ENCODE measurements at places on chromosomes 12 and 14. TPM values are rescaled to one million over a fixed set of nuclear protein-coding genes. Genes with fewer than 3 reads are reported as not detected.

GRCh38 chr12:123396954-123397353 lies 13.0 kb downstream of the KMT5A start:
- no peak for DNase-seq

The ALX1 gene
- 0.80 TPM for total RNA-seq

DNA sequence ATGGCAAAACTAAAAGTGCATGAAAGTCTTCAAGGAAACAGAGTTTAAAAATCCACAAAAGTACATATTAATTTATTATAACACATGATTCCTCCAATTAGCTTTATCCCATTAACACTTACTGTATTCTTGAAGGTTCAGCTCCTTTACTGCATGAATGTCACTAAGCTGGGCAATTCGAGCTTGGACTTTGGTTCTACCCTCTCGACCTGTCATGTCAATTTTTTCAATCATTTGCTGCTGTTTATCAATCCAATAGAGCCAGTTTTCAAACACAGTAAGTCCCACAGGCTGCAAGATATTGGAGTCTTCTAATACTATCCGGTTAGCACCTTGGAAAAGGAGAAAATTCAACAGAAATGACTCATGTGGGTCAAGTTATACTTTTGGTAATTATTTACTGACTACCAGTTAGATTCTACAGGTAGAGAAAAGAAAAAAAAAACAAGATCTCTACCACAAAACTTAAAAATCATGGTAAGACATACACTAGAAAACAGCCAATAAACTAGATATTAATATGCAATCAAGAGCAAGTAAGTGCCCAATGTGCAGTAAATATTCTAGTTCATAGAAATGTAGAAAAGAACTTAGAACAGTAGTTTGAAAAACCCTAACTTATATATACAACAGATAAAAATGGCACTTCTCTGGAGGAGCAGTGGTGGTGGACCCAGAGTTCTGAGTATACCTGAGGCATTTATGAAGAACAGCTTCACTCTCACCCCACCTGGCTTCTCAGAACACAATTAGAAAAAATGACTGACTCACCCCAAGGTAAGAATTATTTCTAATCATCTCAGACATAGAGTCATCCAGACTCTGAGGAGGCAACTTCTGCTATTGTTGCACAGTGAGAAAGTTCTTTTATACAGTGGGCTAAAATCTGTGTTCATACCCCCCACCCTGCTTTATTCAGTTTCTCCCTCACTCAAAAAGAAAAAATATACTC lies 67.7 kb downstream of the BCL2L14 start:
- DNase-seq = no peak

The FAM186B gene
- 0.21 TPM for total RNA-seq

- no peak for DNase-seq
These were observed 118.9 kb downstream of the PIWIL1 start for GRCh38 chr12:130456375-130457199.

DNA sequence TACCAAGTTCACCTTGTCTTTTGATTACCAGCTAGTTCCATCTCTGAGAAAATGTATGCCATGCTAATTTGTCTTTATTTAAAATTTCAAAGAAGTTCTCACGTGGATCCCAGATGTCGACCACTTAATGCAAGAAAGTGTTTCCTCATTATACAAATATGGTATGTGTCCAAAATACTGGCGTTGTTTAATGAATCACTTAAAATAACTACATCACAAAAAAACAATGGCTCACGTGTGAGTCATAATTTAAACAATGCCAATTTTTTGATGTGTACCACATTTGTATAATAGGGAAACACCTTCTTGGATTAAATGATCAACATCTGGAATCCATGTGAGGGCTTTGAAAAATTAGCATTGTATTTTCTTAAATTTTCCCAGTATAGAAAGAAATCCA lies 40.8 kb downstream of the DBX2 start:
- no peak for DNase-seq

- DNase-seq = no peak
These were observed 94.7 kb downstream of the SLC5A8 start for GRCh38 chr12:101115326-101115725.

GRCh38 chr12:124525927-124526692 lies 41.3 kb downstream of the NCOR2 start:
- no peak for DNase-seq

The TARBP2 gene
- total RNA-seq = 69.9 TPM

DNA sequence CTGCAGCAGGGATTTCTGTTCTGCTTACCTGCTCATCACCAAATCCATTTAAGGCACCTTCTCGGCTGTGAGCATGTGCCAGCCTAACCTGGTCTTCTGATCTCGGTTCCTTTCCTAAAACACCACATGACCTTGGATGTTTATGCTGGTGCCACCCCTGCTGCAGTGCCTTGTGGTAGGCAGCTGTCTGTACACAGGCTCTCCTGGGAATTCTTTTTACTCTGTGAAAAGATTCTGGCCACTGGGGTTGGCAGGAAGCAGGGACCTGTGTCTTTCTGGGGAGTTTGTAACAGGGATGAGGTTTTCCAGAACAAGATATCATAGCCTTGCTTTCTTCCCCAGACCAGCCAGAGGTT lies 10.4 kb upstream of the PLEKHG3 start:
- DNase-seq = no peak

The ACRBP gene
- 1.2 TPM for total RNA-seq

GRCh38 chr12:127194176-127194575 lies 1072.8 kb upstream of the TMEM132C start:
- no peak for DNase-seq

The EXOC3L4 gene
- not detected for total RNA-seq

DNA sequence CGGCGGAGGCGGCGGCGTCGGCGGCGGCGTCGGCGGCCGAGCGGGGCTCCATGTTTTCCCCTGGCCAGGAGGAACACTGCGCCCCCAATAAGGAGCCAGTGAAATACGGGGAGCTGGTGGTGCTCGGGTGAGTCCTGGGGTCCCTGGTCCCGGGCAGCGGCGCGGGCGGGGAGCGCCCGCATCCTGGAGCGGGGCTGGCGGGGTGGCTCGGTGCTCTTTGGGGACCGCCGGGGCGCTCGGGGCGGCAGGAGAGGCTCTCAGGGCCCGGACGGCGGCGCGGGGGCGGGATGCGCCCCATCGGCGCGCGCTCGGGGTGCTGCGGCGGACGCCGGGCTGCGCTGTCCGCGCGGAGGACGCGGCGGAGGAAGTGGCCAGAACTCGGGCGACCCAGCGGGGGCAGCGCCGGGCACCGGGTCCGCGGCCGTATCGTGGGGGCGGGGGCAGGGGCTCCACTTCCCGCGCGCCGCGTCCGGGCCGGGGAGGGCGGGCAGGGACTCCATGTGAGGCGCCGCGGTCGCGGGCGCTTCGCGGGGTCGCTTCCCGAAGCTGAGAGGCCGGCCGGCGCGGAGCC lies 485 bp downstream of the PELI2 start:
- no peak for DNase-seq

DNA sequence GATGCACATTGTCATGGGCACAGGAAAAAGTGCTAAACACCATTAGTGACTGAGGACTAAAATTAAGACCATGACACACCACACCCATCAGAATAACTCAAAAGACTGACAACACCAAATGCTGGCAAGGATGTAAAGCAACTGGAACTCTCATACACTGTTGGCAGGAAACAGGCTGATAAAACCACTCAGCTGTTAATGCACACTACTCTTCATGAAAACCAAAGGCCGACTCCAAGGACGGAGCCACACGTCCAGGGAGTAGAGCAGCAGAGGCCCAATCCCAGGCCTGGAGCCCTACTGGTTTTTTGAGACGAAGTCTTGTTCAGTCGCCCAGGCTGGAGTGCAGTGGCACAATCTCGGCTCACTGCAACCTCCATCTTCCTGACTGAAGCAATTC lies 6.4 kb downstream of the RAD52 start:
- no peak for DNase-seq

The TAS2R20 gene
- 0.54 TPM for total RNA-seq

DNA sequence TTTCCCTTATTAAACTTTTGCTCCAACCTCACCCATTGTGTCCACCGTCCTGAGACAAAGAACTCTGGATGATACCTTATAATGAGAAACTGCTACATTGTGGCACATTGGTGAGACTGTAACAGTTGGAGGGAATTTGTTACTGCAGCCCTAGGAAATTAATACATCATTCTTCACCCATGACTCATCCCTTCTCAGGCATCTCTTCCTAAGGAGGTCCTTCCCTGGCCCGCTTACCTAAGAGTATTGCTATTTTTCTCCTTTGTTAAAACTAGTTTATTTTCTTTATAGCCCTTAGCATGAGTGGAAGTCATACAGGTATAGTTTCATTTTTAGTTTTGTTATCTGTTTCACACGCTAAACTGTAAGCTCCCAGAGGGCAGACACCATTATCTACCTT lies 87.1 kb downstream of the TMEM260 start:
- no peak for DNase-seq

The KLRD1 gene
- not detected for total RNA-seq

DNA sequence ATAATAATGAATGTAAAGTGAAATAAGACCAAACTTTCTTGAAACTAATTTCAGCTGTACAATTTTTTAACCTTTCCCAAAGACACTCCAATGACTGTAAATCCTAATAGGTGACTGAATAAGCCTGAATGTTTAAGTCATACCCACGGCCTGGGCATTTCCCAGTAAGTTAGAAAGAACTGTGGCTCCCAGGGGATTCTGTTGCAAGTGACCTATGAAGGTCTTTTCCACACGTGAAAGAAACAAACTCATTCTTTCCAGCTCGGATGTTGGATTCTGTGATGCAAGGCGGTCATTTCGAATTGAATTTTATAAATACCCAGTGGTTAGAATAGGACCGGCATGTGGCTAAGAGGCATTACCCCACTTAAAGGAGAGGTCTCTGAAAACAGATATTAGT lies 1134.4 kb downstream of the GALC start:
- no peak for DNase-seq

DNA sequence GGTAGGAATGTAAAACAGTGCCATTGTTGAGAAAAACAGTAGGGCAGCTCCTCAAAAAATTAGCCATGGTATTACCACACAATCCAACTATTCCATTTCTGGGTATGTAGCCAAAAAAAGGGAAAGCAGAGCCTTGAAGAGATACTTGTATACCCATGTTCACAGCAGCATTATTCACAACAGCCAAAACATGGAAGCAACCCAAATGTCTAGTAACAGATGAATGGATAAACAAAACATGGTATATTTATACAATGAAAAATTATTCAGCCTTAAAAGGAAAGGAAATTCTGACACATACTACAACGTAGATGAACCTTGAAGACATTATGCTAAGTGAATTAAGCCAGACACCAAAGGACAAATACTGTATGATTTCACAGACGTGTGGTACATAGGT lies 67.6 kb upstream of the GNG2 start:
- no peak for DNase-seq

DNA sequence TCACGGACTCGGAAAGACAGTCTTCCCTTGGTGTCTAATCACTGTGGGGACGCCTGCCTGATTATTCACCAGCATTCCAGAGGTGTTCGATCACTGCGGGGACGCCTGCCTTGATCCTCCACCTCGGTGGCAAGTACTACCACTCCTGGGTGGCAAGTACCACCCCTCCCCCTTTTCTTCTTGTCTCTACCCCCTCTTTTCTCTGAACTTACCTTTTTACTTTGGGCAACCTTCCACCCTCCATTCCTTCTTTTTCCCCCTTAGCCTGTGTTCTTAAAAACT lies 12.0 kb upstream of the LGMN start:
- DNase-seq = no peak

The CFAP251 gene
- 2.9 TPM for total RNA-seq

DNA sequence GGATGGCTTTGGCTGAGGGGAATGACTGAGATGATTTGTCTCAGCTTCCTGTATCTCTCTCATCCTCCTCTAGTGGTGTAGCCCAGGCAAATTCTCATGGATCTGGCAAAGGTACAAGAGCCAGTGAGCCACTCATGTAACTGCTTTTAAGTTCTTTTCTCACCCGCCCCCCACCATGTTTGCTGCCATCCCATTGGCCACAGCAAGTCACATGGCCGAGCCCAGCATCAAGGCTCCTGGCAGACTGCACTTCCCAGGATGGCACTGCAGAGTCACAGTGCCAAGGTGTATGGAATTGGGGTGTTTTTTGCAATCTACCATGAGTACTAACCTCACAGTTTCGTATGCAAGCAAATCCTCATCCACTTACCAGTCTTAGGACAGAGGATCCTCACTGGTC lies 50.9 kb downstream of the CHST11 start:
- no peak for DNase-seq

GRCh38 chr12:95998611-95999286 lies 2.6 kb upstream of the HAL start:
- DNase-seq = no peak

- no peak for DNase-seq
These were observed 87.8 kb upstream of the GZMB start for GRCh38 chr14:24721775-24722174.

DNA sequence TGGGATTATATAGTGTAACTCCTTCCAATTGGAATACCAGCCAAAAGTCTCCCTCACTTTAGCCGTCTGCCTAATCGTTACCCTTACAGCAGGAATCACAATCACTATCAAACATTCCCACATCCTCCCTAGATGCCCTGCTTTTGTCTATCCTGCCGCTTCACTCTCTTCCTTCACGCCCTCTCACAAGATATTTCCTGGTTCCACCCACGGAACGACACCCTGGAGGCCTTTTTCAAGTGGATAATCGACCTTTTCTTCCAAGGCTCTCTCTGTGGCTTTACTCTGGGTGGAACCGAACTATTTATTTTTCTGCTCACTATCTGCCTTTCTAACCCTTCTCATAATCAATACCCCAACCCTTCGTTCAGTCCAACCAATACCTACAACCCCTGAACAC lies 58.9 kb downstream of the MOK start:
- no peak for DNase-seq

DNA sequence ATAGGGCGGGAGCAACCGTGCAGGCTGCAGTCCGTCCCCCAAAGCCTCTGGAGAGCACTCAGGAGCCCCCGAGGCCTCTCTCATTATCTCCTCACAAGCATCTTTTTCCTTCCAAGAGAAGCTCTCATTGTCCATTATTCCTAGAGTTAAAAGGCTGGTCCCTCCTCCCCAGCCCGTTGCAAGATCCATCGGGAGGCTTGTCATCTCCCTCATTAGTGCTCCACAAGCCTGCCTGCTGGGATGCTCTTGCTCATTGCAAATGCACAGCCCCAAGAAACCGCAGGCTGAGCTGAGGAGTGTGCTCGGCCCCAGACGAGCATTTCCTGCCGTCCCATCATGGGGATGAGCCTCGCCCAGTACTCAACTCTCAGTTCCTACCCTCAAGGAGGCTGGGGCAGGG lies 23.3 kb downstream of the NUAK1 start:
- no peak for DNase-seq

DNA sequence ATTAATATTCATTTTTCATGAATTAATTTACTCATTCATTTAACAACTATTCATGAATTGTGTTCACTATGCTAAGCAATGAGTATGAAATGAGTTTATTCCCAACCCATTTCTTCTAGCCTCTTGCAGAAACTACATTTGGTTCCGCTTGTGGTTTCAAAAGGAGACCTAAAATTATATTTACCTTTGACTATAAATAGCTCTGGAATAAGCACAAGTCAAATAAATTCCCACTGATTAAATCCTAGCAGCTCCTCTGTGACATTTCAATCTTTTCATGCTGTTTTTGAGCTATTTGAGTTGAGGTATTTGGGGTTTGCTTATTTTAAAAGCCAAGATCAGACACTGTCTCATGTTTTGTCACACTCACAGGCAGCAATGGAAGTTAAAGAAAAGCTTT lies 46.9 kb downstream of the DUSP6 start:
- DNase-seq = no peak

- DNase-seq = no peak
These were observed 4.0 kb downstream of the KTN1 start for GRCh38 chr14:55583942-55584468.

- no peak for DNase-seq
These were observed 14.8 kb upstream of the NFYB start for GRCh38 chr12:104152685-104153241.
